Thymus (tissue), 14 donors: ENCODE measurements at places on chromosomes 3 and 15. TPM values are rescaled to one million over a fixed set of nuclear protein-coding genes. Genes with fewer than 3 reads are reported as not detected.

SEMA7A gene
- 12.3 TPM for polyA plus RNA-seq

TXNRD3 gene
- 9.9 TPM for polyA plus RNA-seq

ACSBG1 gene
- polyA plus RNA-seq, result 1.1 TPM

CCR4 gene
- polyA plus RNA-seq, result 27.9 TPM

RARRES1 gene
- 7.3 TPM for polyA plus RNA-seq

CACNA1D gene
- polyA plus RNA-seq, result 0.57 TPM

THRB gene
- 3.5 TPM for polyA plus RNA-seq

CASR gene
- polyA plus RNA-seq, result 0.43 TPM

GPR27 gene
- 1.7 TPM for polyA plus RNA-seq

IQCH gene
- polyA plus RNA-seq, result 0.91 TPM
